Cardiac septum (tissue), 1 donor: ENCODE measurements at places on chromosomes 6 and 20.

DNA sequence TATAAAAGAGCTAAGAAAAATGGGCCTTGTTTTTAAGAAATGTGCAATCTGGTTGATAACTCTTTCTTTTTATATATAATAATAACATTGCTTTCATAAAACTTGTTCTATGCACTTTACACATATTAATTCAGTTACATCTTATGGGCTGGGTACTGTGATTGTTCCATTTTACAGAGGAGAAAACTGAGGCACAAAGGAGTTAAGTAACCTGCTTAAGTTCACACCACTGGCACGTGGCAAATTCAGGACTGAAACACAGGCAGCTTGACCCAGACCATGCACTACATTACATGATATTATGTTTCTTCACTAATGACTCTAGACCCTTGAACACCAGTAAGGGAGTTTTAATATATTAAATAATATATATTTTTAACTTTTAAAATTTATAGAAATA, 15.4 kb upstream of the IYD start:
- DNase-seq: no peak

GRCh38 chr6:135640449-135641111, 143.0 kb upstream of the AHI1 start:
- no peak for DNase-seq

DNA sequence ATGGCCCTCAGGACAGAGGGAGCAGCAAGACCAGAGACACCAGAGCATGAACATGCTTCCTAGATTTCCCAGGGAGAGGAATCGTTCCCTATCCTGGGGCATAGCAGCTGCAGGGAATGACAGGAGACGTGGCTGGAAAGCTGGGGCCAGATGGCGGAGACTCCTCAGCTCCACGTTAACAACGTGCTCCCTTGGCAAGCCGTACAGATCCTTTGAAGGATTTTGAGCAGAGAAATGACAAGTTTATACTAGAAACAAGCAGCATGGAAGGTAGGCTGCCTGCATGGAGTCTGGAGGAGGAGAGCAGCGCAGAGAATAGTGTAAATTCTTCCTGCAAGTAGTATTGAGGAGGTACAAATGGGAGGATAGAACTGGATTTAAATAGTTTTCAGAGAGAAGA, 11.7 kb downstream of the MYLIP start:
- no peak for DNase-seq

DNA sequence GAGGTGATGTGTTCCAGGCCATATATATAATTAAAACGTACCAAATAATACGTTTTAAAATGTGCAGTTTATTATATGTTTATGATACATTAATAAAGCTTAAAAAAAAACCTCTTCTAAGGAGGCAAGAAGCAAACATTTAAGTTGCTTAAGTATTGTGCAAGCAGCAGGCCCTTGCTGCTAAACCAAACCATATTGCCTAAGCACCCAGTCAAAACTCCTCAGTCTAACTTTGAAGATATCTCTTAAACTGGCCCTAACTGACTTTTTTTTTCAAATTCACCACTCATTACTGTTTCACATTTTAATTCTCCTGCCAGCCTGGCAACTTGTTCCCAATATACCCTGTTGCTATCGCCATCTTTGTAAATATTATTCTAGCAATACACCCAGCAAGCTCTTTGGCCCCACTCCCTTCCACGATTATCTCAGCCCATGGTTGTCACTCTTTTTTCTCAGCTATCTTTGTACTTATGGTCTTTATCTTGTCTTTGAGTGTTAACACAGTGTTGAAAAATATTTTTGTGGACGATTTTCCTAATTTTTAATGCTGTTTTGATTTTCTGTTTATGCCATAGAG, 60.9 kb downstream of the C6orf58 start:
- DNase-seq: no peak

GRCh38 chr6:83812595-83812994, 40.6 kb upstream of the RIPPLY2 start:
- DNase-seq: no peak

DNA sequence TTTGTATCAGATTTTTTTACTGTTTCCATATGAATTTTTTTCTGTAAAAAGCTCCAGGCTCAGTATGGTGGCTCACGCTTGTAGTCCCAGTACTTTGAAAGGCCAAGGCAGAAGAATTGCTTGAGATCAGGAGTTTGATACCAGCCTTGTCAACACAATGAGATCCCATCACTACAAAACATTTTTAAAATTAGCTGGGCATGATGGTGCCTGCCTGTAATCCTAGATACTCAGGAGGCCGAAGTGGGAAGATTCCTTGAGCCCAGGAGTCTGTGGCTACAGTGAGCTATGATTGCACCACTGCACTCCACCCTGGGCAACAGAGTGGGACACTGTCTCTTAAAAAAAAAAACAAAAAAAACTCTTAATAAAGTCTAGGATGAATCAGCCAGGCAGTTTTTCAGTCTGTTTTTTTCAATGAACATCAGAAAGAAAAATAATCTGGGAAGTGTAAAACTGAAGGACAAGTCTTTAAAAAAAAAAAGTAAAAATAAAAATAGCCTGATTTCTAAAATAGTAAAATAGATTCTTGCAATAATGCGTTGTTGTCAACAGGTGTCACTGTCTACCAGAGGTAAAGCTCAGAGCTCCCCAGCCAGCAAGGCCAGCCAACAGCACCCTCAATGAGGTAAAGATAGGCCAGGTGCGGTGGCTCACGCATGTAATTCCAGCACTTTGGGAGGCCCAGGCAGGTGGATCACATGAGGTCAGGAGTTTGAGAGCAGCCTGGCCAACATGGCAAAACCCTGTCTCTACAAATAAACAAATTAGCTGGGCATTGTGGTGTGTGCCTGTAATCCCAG, 9.3 kb upstream of the ATG5 start:
- no peak for DNase-seq
